Activated CD4-positive, alpha-beta T cell treated with anti-CD3 and anti-CD28 coated beads, Interleukin-2, amount 50 U/mL, for 1 hour (primary cell): ENCODE measurements at places on chromosomes 12 and 14.
A peak's percentile ranks its signal among the peaks of the same experiment; 100 is the strongest.

DNA sequence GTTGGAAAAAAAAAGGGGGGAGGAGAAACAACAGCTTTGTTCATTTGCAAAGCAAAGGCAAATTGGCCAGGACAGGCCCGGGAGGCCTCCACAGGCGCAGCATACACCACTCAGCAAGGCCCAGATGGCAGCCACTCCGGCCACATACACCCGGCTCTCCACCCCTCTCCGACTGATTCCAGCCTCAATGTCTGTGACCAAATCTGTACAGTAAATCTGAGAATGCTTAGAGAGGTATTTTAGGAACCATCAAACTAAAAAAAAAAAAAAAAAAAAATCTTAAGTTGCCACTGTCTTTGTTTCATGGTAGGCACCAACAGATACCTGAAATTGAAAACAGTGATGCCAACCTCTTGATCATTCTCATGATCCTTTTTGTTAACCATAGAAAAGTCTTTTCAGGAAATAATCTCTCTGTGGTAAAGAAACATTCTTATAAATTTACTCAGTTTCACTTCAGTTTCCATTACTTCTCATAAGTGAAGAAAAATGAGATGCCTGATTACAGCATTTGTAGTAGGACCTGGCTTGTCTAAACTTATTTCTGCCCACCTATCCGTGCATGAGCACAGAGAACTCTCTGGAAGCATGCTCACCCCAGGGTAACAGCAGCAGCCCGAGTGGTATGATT is 20.2 kb downstream of the VPS37B start:
- no peak for DNase-seq

- DNase-seq: no peak
Measured at GRCh38 chr12:128918481-128919260, 65.4 kb downstream of the GLT1D1 start.

DNA sequence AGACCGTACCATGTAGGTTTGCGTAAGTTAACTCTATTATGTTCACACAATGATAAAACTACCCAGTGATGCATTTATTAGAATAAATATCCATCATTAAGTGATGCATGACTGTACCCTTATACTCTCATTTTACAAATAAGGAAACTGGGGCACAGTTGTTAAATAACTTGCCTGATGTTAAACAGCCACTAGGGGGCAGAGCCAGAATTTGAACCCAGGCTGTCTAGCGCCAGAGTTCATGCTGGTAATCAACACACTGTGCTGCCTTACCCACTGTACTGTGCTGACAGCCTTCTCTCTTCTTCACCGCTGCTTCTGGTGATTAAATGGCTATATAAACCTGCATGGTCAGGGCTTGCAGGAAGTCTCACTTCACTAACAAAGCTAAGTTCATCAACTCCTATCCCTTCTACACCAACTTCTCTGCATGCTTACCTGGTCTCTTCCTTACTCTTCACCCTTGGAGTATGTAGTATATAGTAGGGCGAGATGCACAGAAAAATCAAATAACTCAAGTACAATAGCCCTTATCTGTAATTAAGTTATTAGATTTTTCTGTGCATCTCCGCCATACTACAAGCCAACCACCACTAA is 43.6 kb upstream of the APPL2 start:
- peak; percentile 9 for DNase-seq

- no peak for DNase-seq
Measured at GRCh38 chr14:96926001-96926400, 128.8 kb downstream of the VRK1 start.

DNA sequence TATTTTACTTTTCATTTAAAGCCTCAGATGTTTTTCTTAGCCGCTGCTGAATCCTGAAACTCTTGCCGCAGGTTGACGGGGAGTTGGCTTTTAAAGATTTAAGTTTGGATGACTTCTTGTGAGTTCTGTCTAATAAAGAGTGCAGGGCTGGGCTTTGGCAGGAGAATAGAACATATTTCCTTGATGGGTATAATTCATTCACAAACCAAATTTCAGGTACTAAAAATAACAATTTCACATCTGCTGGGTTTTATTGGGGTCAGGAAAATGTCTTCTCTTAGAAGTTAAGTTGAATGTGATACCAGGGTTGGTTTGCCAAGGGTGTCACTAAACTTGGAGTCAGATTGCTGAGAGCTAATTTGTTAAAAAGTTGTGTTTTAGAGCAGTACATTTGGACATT is 9.7 kb downstream of the SP1 start:
- DNase-seq: no peak

- DNase-seq: no peak
Measured at GRCh38 chr14:69910871-69911270, 31.7 kb downstream of the SMOC1 start.

DNA sequence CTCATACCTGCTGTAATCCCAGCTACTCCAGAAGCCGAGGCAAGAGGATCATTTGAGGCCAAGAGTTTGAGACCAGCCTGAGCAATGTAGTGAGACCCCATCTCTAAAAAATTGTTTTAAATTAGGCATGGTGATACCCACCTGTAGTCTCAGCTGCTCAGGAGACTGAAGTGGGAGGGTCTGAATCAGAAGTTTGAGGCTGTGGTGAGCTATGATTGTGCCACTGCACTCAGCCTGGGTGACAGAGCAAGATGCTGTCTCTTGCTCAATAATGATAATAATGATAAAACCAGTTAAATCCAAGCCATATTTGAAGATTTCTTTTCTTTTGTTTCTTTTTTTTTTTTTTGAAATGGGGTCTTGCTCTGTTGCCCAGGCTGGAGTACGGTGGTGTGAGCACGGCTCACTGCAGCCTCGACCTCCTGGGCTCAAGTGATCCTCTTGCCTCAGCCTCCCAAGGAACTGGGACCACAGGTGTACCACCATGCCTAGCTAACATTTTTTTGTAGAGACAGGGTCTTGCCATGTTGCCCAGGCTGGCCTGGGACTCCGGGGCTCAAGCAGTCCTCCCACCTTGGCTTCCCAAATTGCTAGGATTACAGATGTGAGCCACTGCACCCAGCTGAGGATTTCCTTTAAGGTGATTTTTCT is 12.8 kb downstream of the PSMA6 start:
- DNase-seq: no peak

DNA sequence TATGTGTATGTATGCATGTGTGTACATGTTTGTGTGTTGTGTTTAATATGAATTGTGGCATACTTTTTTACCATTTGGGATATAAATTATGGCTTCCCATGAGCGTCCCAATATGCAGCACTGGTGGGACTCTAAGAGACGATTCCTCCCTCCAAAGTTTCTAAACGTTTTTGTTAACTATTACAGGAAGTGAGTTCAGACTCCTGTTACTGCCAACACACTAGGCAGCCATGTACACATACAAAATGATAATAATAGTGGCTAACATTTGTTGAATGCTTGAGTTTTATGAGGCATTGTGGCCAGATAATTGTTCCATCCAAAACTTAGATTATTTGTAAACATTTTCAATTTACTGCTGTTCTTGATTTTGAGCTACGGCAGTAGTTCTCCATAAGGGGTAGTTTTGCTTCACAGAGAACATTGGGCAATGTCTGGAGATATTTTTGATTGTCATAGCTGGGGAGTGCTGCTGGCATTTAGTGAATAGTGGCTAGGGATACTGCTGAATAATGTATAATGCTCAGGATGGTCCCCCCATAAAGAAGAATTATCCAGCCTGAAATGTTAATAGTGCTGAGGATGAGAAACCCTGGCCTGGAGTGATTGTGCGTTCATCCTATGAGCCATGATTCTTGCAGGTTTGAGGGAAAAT is 45.1 kb downstream of the ARID2 start:
- DNase-seq: no peak

GRCh38 chr12:45338272-45338671 is 122.4 kb downstream of the ANO6 start:
- no peak for DNase-seq

DNA sequence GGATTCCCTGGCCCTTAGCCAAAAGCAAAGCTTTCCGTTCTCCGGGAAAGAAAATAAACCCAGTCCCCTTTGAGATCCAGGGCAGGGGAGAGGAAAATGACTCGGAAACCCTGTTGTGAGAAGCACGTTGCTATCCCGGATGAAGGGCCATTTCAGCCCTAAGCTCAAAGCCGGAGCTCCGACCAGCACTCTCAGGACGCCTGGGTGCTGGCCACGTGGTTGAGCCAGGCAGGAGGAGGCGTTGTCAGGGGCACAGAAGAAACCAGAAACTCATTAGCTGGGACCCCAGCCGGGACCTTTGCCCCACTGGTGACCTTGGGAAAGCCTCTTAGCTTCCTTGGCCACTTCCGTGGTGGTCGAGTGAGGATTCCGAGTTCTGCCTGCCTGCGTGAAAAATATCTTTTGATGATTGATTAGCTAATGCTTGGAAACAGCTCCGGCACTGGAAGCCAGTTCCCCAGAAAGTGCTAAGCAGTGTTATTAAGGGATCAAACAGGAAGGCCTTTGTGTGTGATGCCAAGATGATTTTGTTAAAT is 57.6 kb upstream of the FZD10 start:
- DNase-seq: no peak

DNA sequence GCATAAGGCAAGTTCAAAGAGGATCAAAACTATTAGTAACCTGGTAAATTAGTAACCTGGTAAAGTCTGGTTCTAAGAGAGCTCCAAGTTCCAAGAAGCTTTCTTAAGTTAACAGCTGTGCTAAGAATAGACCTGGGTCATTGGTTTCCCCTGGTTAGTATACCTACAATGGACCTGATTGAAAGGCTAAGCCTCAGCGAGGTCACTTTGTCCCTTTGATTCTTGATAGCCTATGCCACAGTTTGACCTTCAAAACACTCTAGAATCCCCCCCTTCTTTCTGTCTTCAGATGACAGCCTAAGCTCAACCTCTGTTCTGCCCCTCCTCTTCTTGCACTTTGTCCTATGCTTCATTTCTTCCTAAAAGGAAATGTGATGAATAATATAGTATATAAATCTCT is 53.0 kb downstream of the LLPH start:
- no peak for DNase-seq

GRCh38 chr14:36556811-36557433 is 25.5 kb downstream of the NKX2-8 start:
- DNase-seq: no peak

DNA sequence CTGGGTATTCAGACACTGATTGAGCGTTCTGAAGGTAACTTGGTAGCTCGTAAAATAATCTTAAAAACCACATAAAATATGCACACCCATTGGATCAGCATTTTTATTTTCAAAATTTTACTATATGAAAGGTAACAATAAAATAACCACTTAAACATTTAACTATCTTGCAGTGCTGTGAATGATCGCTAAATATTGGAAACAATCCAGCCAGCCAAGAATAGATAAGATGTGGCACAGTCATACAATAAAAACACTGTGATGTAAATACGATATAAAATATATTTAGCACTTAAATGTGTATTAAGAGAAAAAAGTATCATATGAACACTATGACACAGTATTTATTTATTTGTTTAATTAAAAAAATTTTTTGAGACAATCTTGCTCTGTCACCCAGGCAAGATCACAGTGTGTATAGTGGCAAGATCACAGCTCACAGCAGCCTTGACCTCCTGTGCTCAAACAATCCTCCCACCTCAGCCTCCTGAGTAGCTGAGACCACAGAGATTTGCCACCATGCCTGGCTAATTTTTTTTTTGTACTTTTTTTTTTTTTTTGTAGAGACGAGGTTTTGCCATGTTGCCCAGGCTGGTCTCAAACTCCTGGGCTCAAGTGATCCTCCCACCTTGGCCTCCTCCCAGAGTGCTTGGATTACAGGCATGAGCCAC is 39.4 kb downstream of the SDR9C7 start:
- no peak for DNase-seq

GRCh38 chr12:80837342-80837978 is 100.3 kb downstream of the LIN7A start:
- DNase-seq: no peak

- no peak for DNase-seq
Measured at GRCh38 chr12:113899561-113900471, 66.3 kb downstream of the RBM19 start.

- no peak for DNase-seq
Measured at GRCh38 chr14:89364316-89364715, 52.7 kb downstream of the FOXN3 start.

DNA sequence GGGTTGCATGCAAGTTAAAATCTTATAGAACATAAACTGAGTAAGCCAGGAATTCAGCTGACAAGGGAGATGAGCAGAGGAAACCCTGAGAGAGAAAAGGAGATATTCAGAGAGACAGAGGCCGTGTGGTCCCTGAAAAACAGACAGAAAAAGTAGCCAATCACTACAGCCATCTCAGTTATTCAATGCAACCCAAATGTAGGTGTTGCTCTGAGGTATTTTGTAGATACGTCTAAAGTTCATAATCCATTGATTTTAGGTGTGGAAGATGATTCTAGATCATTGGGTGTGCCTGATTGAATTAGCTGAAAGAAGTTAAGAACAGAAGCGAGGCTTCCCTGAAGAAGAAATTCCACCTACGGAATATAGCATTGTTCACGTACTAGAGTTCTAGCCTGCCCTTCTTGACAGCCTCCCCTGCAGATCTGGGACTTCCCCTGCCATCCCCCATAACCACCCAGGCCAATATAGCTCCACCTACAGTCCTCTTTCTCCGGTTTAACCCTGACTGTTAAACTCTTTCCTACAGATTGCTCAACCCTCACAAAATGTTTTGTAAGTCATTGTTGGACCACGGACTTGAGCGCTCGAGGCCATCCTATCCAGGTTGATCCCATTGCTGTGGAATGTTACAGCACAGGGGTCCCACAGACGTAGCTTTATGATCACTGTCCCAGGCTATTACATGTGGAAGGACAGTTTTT is 21.7 kb downstream of the AICDA start:
- no peak for DNase-seq

DNA sequence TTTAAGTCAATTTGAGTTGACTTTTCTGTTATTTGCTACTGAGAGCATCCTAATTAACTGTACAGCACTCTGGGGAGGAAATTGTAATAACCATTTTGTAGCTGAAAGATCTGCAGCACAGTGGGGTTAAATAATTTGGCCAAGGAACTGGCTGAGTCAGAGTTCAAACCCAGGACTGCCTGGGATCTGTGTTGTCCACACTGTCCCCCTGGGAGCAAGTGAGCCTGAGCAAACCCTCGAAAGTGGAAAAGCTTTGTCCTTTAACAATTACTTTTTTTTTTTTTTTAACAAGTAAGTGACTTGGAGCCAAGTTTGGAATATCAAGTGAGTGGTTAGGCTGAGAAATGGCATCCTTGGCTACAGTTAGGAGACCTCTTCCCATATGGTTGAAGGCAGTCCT is 247.2 kb upstream of the CCDC196 start:
- no peak for DNase-seq

DNA sequence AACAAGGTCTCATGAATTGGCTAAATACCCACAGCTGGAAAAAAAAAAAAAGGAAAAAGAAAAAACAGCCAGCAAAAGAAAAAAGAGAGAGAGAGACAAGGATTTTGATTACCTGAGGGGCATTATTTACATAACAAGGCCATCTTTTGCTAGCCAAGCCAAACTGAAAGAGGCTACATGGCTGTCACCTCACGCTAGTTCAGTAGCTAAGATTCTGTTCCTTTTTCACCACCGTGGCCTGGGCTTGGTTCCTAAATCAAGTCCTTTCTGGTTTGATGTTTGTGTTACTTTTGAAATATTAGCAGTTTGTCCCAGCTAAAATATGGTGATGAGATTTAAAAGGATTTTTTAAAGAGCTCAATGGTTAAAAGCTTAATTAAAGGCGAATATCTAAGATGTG is 2.0 kb upstream of the SDS start:
- DNase-seq: no peak
